Activated CD8-positive, alpha-beta memory T cell treated with anti-CD3 and anti-CD28 coated beads for 4 hours (primary cell): ENCODE measurements at places on chromosomes 2 and 18.

GRCh38 chr18:9711361-9712129 is 3.4 kb downstream of the RAB31 start:
- no peak for DNase-seq

DNA sequence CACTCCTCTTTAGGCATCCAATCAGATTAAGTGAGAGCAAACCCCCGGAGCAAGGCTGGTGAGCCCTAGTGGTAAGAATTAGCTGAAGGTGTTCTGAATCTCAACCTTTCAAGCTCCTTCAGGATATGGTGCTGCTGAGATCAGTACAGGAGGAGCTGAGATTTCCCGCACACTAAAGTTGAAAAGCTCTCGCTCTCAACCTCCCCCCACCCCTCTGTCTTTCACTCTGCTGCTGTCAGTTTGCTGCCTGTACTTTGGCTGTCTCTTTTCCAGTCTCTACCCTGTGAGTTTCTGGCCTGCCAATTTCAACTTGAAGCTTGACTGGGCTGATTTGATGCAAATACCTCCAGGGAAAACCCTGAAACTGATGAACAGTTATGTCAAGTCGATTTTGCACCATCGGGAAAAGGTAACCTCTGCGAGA is 15.7 kb downstream of the ZEB2 start:
- no peak for DNase-seq

GRCh38 chr2:99481527-99481926 is 8.3 kb downstream of the REV1 start:
- no peak for DNase-seq

GRCh38 chr18:51621113-51621863 is 423.8 kb upstream of the MEX3C start:
- DNase-seq, result no peak

GRCh38 chr2:46073540-46074046 is 223.6 kb upstream of the EPAS1 start:
- DNase-seq, result no peak

DNA sequence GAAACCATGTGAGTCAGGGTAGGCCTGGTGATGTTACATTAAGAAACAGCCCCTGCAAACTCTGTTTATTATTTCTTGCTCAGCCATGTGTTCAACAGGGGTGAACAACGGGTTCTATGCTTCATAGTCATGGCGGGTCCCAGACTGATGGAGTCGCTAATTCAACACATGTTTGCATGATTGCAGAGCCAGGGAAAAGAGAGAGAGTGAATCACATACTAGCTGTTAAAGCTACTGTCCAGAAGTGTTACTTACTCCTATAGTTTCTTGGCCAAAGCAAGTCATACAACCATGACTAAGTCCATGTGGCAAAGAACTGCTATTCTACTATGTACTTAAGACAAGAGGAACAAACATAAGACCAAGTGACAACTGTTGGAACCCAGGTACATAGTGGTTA is 241.2 kb upstream of the SKOR2 start:
- no peak for DNase-seq

DNA sequence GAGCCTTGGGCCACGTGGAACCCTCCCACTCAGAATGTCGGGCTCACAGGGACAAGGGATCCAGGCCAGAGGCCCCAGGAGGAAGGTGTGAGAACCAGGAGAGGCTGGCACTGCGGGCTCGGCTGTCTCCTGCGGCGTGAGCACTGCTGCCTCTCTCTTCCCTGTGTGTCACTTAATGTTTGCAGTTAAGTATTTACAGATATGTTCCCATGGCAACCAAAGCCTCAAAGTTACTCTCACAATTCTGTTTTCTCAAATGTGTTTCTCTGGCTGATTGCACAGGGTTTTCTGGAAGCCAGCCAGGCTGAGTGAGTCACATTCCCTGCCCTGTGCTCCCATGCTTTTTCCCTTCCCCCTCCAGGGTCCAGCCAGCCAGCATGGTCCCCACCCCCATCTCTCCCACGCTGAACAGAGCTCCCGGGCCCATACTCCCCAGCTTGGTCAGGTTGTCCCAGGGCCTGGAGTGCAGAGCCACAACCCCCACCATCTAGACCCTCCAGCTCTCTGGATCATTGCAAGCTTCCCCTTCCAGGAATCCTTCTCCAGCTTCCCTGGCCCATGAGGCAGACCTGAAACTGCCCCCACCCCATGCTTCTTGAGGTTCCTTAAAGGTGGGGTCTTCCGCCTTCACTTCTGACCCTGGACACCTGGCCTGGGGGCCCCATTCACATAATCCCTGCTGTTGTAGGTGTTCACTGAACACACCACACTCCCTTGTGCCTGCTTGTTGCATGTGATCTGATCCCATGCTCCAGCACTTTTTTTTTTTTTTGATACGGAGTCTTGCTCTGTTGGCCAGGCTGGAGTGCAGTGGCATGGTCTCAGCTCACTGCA is 265.9 kb downstream of the CELF4 start:
- DNase-seq, result no peak
